ENCODE measurements at places on chromosomes 1 and 21.
A peak's percentile ranks its signal among the peaks of the same experiment; 100 is the strongest.

GRCh38 chr1:12356004-12356890 is 126.4 kb downstream of the VPS13D start:
- DNase-seq, result no peak

DNA sequence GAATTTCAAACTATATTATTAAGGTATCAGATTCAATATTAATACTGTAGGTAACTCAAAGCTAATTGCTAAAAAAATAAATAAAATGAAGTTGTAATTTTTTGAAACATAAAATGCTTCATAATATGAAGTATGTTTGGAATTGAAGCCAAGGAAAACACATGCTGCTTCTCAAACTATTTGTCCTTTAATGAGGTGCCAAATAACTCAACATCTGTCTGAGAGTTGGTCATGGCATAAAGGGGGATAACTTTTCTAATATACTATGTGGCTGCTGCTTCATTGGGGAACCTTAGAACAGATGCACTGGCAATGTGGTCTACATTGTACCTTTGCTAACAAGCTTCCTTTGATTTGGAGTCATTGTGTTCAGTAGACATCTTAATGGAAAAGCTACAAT is 96.7 kb downstream of the PDE4B start:
- no peak for DNase-seq

DNA sequence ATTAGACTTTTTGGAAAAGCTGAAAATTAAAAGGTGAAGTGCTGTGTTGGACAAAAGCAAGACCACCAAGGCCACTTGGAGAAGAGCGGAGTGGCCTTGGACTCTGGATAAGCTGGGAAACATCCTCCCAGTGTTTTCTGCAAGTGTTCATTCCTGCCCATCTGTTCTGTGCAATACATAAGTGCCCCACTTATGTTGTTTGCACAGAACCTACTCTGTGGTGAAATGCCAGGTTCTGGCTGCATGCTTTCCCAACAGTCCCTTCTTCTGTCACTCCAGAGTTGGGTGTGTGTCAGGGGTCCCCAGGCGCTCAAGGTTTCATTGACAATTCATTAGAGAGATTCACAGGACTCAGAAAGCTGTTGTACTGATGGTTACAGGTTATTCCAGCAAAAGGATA is 30.3 kb downstream of the NHLH2 start:
- no peak for DNase-seq

DNA sequence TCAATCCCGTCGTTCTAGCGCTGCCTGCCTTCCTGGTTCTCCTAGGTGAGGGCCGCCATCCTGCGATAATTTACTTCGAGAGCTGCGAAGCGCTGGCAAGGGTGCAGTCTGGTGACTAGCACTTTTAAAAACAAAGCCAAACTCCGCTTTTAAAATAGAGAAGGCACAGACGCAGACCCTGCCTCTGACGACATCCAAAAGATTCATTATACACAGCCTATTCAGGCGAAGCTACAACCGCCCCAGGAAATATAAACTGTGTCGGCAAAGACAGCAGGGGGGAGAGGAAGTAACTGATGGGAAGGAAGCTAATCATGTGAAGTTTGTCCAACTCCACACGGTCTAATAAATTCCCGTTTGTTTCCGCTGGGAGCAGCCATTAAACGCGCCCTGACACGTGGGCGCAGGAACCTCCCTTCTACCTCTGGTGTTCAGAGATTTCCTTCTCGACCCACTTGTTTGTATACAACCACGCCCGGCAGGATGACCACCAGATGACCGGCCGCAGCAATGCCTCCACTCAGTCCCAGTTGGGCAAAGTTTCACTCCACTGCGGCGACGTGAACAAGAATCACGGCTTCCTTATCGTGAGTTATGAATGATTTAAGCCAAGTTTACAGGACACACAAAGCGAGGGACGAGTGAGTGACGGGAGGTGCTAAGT is 1.3 kb downstream of the GNG12 start:
- DNase-seq, result peak; percentile 68
